ENCODE measurements at places on chromosomes 6 and 20. TPM values are rescaled to one million over a fixed set of nuclear protein-coding genes. Genes with fewer than 3 reads are reported as not detected.

DNA sequence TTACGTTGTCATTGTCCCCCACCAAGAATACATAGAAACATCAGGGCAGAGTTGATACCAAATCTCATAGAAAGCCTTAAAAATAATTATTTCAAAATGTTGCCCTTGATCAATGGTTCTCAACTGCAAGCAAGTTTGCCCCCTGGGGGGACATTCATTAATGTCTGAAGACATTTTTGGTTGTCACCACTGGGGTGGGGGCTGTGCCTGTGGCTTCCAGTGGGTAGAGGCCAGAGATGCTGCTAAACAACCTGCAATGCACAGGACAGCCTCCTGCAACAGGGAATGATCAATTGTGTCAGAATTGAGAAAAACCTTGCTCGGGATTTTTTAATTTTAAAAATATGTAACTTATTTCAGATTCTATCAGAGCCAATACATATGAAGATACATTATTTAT is 130.6 kb upstream of the DOK5 start:
- DNase-seq = no peak

GRCh38 chr6:119671105-119671504 is 321.5 kb upstream of the MAN1A1 start:
- no peak for DNase-seq

GRCh38 chr6:145743332-145743731 is 8.0 kb upstream of the EPM2A start:
- no peak for DNase-seq

DNA sequence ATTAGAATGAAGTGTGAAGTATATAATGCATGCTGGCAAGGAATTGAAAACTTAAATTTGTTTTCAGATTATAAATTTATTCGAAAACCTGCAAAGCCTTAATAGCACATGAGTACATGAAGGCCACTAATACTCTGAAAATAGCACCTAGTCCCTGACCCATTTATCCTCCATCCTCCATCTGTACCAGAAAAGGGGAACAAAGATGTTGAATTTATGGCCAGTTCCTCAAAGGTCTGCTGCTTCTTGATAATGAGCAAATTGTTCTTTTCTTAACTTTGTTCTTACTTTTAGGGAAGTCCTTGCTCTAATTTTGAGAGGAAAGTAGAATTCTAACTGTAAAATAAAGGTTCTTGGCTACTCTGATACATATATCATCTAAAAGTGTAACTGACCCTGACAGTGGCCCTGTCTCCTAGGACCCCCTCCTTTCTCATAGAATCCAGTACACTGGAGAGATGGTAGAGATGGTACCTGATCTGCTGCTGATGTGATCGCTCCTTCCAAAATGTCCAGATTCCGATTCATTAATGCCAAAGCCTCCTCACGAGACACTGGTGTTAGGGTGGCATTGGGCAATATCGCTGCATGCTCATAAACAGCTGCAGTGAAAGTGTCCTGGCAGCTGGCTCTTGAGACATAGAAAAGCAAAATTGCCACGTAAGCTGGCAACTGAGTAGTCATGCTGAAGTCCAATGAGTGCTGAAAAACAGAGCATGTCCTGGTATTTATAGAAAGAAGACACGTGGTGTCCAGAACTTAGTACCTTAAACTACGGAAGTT is at the start of gene VNN1:
TSS of gene VNN1 (minus strand) at position 704 of the 783 bp plus-strand sequence. CDS start at position 684, 20 bp downstream.
- DNase-seq = peak; percentile 13

GRCh38 chr6:355373-356208 is 36.0 kb upstream of the IRF4 start:
- peak; percentile 76 for DNase-seq

DNA sequence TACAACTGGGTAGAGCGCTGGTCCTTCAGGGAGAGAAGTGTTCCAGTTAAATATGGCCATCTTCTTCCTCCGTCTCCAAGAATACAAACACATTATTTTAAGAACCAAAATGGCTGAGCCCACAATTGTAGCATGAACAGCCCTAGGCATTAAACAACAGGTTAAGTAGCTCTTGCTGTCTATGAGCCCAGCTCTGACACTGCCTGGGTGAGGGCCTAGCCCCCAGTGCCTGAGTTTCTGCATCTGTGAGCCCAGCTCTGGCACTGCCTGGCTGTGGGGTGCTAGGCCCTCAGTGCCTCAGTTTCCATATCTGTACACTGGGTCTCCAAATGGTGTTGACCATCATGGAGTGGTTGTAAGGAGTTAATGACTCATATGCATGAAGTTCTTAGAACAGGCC is 24.8 kb upstream of the DACT2 start:
- no peak for DNase-seq

DNA sequence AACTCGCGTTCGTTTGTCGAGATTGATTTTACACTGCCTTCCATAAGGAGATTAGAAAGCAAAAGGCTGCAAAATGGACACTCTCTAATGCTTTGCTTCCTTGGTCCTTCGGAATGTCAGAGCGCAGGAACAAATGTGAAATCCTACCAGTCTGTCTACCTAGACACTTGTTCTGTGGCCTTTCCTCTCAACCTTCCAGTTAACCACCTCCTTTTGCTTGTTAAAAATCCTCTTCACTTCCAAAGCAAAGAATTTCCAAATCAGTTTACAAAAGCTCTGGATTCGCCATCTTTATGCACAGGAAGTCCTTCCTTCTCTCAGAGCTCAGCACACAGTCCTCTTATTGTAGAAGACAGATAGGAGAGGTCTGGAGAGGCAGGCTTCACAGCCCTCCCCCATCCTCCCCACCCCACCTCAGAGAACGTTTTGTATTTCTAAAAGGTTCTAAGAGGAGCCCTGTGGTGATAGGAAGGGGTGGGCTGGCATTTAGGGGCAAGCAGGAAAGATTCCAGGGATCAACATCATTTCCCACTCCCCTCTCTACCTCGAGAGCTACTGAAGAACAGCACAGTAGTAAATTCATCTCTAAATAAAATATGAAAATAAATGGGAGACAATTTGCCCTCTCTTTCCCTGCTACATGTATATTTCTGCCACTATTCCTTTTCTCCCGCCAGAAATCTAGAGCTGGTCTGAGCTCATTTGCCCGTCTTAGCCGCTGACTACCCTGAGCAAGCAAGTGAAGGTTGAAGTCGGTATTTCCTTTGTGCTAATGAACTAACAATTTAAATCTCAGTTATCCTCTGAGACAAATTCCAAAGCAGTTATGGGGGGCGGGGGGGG is 18.9 kb downstream of the TFAP2A start:
- no peak for DNase-seq

- DNase-seq = peak; percentile 49
Observed at GRCh38 chr6:25334793-25335192, 55.6 kb downstream of the CARMIL1 start.

DNA sequence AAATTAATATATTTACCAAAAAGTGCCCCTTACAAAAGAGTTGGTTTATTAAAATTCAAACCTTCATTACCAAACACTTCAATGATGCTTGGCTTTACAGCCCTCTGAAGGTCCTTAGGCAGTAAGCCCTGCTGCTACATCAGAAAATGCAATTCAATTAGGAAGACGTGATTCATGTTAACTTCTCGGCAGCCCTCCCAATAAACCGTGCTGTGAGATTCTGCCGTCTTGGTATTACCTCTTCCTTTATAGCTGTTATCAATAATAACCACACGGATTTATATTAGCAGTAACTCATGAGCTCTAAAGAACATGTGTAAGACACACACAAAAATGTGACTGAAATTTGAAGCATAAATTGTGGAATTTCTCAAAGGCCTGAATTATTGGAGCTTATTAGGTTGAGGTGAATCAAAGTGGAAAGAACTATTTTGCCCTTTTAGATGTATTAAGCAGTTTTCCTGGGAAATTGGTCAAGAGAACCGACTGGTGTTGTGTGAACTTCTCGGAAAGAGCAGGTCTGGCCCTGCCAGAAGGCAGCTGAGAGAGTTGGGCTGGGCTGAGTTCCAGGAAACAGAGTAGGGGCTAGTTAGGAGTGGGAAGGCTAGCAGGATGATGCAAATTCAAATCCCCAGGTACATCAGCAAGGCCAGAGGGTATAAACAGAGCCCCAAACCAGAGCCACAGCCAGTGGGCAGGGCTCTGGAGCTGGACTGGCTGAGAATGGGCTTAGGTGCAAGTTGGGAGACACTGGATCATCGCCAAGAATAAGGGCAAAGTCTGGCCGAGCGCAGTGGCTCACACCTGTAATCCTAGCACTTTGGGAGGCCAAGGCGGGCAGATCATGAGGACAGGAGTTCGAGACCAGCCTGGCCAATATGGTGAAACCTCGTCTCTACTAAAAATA is 33.1 kb downstream of the FGD2 start:
- DNase-seq = no peak

DNA sequence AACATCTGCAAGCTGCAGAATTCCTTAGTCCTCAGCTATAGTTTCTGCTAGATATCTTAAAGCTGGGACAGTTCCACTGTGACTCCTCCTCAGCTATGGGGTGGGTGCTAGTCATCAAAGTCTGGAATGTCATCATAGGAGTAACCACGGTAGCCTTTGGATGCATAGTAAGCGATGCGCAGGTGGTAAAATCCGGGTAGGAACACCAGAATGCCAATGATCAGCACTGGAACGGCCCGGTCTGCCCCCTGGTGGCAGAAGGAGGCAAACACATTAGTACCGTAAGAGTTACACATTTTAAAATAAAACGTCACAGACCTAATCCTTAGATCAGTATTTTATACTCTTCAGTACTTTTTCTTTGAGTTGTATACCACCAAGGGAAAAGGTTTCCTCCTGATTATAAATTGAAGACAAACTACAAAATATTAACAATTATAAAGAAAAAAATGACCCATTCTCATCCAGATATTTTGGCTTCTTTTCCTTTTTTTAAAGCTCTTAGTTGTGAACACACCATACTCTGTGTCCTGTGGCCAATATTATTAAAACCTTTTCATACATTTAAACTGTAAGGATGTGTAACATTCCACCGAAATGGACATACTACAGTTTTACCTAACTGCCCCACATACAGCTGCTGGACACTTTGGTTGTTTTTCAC is 18.9 kb downstream of the PCNA start:
- DNase-seq = peak; percentile 70

- DNase-seq = no peak
Observed at GRCh38 chr20:51573576-51574243, 31.2 kb upstream of the NFATC2 start.

GRCh38 chr6:44043479-44044153 is 83.6 kb downstream of the MRPL14 start:
- DNase-seq = no peak

SNPH gene
- not detected for total RNA-seq

RIOK1 gene
- total RNA-seq = 35.2 TPM

AKIRIN2 gene
- total RNA-seq = 129 TPM

SLC22A2 gene
- total RNA-seq = not detected

ESR1 gene
- not detected for total RNA-seq

VARS2 gene
- total RNA-seq = 98.9 TPM

GPLD1 gene
- total RNA-seq = 60.7 TPM
